Kasumi-1 (cell line): ENCODE measurements at places on chromosomes 5 and 9.

DNA sequence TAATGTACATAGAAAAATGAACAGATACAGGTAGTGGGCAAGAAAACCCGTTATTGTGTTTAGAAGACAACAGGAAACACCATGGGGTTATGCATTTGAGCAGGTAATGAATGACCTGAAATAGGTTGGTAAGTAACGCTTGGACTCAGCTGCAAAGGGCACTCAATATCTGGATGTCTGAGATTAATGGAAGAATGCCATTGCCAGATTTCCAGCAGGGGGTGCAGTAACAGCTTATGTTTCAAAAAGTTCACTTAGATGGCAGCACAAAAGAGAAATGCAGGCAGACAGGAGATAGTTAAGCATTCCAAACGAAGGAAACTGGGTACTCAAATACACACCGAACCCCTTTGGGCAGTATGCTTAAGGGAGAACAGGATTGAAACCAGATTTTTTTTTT, 285.5 kb upstream of the VLDLR start:
- no peak for DNase-seq

GRCh38 chr5:127924606-127925005, 159.0 kb upstream of the SLC12A2 start:
- DNase-seq: no peak

GRCh38 chr5:130222573-130222972, 318.3 kb downstream of the CHSY3 start:
- DNase-seq: no peak

GRCh38 chr9:22976454-22976853, 529.8 kb downstream of the DMRTA1 start:
- DNase-seq: no peak

GRCh38 chr9:107731115-107731762, 241.7 kb upstream of the KLF4 start:
- no peak for DNase-seq

DNA sequence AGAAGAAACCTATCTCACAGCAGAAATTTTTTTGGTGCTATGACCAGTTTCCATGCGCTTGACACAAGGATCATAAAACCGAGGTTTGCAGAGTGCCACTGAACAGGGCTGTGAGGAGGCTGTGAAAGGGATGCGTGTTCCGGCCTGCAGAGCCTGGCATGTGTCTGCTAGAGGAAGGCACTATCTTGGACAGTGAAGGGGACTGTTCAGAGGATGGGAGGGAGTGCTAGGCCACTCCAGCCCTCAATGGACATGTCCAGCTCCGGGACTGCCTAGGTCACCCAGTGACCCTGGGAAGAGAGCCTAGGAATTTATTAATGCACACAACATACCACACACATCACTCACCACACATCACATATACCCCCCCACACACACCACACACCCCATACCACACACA, 275.9 kb downstream of the GADD45G start:
- no peak for DNase-seq

GRCh38 chr5:164052536-164053093, 547.2 kb downstream of the MAT2B start:
- no peak for DNase-seq

DNA sequence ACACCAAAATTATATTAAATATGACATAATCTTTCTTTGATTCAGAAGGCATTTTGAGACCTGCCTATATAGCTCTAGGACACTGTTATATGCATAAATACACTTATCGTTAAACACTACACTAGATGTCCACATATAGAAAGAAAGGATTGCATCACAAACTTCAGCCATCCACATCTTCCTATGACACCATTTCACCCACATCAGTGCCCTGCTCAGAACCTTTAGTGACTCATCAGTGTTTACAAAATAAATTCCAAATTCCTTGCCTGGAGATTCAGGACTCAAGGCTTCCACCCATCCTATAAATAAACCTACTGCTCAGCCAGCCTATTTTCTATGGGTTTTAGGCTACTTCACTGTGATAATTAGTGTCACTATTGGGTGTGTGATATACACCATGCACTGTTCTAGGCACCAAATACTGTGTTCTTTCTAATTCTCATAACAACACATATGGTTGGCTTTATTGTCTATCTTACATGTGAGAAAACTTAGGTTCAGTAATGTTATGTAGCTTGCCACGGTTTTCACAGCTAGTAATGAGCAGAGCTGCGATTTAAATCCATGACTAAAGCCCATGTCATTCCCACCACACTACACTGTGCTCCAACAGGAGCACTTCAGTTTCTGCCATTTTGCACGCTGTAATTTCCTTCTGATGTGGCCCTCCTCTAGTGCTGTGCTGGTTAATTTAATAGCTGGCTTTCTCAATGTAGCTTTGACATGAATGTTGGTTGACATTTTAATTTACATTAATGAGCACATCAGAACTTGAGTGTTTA, 103.3 kb downstream of the SREK1 start:
- no peak for DNase-seq

- no peak for DNase-seq
These were observed 34.5 kb downstream of the C9orf57 start for GRCh38 chr9:72025906-72026305.

DNA sequence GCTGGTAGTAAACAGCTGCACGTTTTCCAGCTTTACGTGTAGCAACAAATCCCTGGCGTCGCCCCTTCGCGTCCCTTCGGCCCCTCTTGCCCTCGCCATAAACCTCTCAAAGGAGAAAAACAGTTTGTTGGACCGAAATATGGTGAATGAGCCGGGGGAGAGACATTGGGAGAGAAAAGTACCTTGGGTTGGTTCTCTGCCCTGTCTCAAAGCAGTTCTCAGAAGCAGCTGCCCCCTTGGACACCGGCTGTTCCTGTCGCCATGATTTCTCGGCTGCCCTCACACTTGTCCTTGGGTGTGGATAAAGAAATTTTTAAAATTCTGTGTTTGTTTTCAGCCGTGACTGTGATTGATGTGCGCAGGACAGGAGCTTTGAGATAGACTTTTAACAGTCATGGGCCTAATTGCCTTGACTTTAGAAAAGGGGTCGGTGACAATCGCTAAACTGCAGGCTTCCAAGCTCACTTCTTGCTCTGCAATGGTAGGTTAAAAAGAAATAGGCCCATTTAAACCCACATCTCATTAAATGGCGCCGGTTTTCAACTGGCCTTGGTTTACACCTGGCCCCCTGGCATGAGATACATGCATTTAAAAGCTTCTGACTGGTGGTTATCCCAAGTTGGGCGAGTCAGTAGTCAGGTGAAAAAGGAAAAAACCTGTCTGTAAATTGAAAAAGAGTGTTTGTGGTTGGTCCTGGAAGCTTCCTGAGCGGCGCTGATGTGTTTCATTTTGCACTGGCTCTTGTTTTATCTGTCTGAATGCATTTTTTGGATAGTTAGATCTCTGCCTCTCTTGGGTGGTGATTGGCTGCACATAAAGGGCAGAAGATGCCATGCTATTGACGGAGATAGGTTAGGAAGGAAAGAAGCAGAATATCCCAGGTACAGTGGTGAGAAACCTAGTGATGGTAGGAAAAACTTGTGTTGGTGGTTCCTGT, 983 bp downstream of the RCL1 start:
- DNase-seq: no peak

DNA sequence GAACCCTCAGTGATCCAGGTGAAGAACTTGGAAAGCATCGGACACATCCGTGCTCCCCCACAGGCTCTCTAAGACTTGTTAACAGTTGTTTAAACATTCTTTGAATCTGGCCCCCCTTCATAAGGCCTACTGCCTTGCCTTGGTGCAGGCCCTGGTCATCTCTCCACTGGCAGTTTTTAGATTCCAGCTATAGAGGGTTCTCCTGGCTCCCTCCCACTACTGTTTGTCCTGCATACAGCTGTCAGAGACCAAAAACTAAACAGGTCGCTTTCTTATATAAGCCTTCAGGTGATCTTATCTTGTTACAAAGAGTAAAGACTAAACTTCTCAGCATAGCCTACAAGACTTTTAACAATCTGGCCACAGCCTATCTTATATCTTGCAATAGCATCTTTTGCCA, 32.3 kb downstream of the NRG2 start:
- DNase-seq: no peak

- DNase-seq: no peak
These were observed 38.0 kb downstream of the ZNF622 start for GRCh38 chr5:16427587-16427986.

DNA sequence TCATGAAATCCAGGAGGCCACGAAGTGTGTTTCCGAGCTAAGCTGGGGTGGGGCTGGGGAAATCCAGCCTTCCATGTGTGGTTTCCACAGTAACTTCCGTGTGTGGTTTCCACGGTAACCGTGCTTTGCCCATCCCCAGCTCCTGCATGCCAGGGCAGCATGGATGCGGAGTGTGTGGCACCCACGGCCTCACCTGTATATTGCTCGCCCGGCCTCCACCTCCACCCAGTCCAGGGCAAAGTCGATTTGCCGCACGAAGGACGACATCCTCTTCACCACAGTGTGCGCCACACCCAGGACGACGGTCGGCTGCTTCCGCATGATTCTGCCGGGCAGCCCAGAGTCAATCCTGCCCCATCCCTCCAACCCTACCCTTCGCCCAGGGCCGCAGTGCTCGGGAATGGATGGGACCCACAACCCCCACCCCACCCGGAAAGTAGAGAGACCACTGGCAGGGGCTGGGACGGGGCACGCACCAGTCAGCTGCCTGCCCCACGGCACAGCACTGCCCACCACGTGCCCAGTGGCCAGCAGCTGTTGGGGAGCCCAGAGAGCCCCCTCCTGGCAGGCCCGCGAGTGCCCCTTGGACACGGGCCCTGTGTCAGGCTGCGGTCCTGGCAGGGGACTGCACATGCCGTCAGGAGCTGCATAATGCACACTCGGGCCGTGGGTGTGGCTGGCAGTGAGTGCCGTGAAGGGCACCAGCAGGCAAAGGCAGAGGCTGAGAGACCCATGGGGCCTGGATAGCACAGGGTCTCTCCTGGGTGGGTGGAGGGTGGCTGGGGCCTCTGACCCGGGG, 39.0 kb upstream of the NSMF start:
- DNase-seq: no peak

DNA sequence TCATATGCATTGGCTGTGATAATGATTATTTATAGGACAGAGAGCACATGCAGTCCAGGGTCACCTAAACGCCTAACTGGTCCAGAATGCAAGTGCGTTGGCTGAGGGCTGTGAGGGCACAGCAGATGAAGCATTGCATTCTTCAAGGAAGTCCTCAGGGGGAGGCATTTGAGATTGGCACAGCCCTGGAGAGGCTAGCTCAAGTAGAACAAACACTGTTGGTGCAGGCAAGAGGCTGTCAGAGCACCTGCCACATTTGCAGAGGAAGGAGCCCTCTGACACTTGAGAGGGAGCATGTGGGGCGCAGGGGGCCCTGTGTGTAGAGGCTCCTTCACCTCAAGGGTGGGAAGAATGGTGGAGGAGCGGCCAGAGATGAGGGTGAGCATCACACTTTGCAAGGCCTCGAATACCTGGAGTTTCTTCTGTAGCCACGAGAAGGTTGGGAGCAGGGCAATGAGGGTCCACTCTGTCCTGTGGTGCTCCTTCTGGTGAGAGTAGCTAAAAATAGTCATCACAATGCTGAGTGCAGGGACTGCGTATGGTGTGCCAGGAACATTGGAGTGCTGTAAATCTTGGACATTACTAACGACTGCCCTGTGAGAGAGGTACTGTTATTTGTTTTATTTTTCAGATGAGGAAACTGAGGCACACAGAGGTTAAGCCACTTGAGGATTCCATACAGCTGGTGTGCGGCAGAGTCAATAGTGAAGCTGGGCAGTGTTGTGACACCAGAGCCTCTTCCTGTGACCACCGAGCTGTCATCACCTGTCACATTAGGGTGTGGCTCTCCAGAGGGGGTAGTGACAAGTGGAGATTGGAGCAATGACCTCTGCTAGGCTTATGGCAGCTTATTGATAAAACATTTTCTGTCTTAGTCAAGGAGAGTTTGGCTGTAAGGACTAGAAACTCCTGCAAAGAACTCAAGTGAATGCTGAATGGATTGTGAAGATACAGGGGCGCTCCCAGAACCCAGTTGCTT, 100.2 kb downstream of the PIP5K1B start:
- no peak for DNase-seq

DNA sequence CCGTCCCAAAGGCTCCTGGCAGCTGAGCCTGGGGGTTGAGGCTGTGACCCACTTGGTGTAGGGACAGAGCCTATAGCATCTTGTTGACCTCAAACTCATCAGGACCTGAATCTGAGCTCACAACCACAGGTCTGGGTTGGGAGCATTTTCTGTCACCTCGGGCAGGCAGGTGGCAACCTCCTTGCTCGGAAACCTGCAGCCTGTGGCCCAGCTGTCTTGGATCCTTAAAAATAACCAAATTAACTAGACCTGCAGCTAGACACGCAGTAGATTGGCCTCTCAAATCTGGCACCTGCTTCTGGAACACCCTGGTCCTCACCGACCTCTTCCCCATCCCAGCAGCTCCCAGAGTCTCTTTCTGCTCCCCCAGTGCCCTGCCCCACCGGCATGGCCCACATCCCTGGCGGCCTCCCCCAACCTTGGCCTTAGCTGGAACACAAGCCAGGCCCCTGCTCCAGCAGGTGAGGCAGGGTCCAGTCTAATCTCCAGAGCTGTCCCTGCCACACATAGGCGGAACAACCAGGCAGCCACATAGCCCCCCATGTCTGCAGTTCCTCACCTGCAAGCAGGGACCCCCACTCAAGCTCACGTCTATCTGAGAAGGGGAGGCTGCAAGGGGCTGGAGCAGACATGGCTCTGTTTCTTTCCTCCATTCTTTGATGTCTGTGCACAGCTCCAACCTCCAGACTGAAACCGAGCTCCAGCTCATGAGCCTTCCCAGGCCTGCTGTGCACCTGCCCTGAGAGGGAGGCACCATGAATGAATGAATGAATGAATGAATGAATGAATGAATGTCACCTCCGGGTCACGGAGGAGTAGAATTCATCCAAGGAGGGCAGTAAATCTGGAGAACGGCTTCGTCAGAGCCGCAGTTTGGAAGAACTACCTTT, 28.3 kb downstream of the PAEP start:
- DNase-seq: no peak

GRCh38 chr9:70642341-70642740, 227.9 kb upstream of the KLF9 start:
- DNase-seq: no peak

- peak; percentile 25 for DNase-seq
These were observed 222.4 kb downstream of the TSSK1B start for GRCh38 chr5:113212244-113212920.

DNA sequence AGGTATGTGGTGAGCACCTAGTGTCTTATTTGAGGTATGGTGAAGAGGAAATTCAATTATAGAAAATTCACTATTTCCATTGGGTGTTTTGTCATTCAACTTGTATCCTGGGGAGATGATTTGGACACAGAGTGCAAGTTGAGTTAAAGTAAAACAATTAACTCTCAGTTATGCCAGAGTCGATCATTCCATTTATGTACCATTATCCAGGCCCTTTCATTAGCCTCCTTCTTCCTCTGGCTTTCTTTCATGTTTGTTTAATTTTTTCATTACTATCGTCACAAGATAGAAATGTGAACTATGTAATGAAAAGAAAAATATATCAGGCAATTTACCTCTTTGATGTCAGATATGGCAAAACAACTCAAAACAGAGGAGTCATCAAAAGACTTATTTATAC, 1347.2 kb upstream of the NUDT12 start:
- no peak for DNase-seq

- no peak for DNase-seq
These were observed 47.4 kb upstream of the LRRTM2 start for GRCh38 chr5:138922494-138922893.

- no peak for DNase-seq
These were observed 402.6 kb downstream of the TMEM232 start for GRCh38 chr5:110323832-110324231.
